ENCODE measurements at places on chromosomes 5 and 9. TPM values are rescaled to one million over a fixed set of nuclear protein-coding genes. Genes with fewer than 3 reads are reported as not detected.

DNA sequence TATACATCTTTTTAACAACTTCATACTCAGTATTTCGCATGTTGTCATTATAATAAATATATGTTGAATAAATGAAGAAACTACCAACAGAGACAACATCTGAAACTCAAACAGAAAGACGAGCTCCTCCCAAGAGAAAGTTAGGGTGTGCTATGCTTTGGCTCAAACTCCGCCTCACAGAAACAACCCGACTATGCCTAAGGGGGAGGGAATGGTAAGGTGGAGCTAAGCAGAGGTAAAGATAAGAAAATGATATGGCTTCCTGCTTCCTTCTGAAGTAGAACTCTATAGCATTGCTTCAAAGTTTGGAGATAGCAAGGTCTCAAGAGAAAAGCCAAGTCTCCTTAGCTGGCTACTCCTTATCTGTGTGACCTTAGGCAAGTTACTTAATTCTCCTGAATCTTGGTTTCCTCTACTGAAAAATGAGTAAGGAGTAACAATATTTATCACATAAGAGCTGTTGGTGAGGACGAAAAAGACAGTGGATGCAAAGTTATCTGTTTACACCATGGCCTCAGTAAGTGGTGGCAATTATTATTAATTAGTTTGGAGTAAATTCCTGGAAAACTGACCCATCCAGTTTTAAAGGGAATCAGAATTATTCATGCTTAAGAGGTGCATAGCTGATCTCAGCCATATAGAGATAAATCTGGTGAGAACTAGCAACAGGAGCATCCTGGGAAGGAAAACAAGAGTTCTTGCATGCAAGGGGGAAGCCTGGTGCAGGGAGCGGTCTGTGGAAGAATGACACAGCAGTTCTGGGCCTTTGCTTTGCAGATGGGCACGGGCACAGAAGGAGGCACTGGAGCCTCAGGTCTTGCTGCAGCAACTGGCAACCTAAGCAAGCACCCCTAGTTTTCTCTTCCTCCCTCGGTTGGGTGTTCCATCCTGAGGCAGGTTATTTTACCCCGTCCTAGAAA is 73.3 kb downstream of the GLIS3 start:
- peak; percentile 12 for DNase-seq

DNA sequence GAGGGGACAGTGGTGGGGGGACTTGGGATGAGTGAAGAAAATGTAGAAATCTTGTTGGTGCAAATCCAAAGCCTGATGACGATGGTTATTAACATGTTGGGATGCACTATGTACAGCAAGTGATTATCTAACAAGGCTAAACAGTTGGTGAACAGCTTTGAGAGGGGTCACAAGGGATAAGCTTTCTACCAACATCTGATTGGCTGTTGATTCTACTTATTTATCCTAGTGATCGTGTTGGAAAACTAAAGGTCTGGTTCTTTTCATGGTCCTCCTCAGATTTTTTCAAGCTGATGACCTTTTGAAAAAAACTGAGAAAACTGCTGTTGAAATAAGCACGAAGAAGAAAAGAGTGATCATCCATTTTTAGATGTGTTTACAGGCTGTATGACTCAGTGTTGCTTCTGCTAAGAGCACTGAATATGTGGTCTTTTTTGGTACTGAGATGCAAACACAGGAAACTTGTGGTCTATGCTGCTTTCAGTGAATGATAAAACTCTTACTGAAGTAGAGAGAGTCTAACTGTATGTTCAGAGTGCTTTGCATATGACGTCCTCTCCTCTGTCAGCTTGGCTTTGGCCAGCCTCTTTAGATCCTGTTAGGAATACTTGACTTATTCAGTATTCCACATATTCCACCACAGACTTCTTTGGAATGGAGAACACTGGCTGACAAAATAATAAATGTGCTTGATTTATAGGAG is 174.8 kb downstream of the SLF1 start:
- DNase-seq: no peak

GRCh38 chr5:74916831-74917710 is 50.9 kb upstream of the FAM169A start:
- no peak for DNase-seq

DNA sequence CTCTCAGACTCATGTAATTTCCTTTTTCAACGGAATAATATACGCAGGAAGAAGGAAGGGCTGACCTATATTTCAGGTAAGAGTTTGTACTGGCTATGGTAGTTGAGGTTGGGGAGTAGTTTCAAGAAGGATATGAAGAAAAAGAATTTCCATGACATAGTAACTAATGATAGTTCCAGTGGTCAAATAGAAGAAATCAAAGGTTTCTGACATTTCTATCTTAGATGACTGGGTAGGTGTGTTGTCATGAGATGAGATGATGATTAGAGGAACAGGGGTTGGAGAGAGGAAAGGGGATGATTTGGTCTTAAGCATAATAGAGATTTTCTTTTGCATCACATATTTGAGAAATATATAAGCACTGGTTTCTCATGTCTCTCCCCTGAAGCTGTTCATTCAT is 166.0 kb downstream of the SPATA31D1 start:
- no peak for DNase-seq

- no peak for DNase-seq
Measured at GRCh38 chr9:79221084-79221483, 350.7 kb upstream of the TLE4 start.

DNA sequence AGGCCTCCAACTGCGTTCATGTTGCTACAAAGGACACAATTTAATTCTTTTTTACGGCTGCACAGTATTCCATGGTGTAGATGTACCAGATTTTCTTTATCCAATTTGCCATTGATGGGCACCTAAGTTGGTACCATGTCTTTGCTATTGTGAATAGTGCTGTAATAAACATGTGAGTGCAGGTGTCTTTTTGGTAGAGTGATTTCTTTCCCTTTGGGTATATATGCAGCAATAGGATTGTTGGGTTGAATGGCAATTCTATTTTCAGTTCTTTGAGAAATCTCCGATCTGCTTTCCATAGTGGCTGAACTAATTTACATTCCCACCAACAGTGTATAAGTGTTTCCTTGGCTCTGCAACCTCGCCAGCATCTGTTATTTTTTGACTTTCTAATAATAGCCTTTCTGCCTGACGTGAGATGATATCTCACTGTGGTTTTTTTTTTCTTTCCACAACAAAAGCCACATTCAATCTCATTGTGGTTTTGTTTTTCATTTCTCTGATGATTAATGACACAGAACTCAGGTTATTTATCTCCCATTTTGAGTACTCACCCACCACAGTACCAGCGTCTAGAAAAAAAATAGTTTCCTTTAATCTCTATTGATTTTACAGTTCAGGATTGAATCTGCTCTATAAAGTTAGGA is 21.9 kb downstream of the ARRDC3 start:
- DNase-seq: no peak

- DNase-seq: no peak
Measured at GRCh38 chr9:108095496-108095895, 605.9 kb upstream of the KLF4 start.

DNA sequence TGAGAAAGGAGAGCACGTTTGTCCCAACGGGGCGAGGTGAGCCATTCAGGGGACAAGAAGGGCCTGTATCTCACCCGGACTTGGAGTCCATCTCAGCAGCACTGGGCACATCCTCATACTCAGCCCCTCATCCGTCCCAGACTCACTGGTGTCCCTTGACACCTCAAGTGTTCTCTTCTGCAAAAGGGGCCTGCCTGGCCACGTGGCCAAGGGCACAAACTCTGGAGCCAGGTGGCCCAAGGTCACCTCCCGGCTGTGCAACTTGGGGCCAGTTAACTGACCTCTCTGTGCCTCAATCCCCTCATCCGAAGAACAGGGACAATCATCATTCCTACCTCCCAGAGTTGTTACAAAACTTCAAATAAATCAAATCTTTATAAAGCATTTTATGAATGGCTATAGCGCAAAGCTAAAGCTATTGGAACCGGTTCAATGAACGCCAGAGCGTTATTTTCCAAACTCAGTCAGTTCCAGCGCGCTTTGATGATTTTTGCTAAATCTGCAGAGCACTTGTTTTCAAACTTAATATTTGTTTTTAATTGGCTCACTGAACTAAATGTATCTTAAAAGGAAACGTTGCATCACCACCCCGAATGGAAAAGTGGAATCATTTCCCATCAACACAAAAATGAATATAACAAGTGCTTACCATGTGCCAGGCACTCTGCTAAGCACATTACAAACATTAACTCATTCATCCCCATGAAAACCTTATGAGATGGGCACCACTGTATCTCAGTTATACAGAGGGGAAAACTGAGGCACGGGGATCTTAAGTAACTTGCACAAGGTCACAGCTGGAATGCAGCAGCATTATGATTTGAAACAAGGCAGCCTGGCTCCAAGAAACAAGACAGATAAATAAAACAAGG is 49.3 kb downstream of the DUSP1 start:
- DNase-seq: no peak

GRCh38 chr5:79349047-79349446 is 113.1 kb downstream of the JMY start:
- no peak for DNase-seq

- peak; percentile 21 for DNase-seq
Measured at GRCh38 chr5:107476783-107477182, 194.0 kb downstream of the EFNA5 start.

- DNase-seq: no peak
Measured at GRCh38 chr5:168974082-168974481, 326.9 kb downstream of the SLIT3 start.

DNA sequence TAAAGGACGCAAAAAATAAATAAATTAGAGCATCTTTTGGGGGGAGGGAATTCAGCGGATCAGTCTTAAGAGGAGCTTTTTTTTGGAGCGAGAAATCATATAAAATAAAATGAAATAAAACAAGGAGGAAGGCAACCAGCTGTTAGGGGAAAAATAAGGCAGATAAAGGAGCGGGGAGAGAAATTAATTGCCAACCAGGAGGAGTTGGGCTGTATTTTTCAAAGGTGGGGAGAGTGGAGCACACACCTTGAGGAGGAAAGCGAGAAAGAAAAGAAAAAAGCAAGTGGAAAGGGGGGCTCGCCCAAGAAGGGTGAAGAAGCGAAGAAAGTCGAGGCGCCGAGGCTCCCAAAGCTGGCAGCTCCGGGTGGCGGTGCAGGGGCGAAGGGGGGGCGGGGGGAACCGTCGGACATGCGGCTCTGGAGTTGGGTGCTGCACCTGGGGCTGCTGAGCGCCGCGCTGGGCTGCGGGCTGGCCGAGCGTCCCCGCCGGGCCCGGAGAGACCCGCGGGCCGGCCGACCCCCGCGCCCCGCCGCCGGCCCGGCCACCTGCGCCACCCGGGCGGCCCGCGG is at the start of gene PAPPA:
Gene PAPPA, plus strand, starts transcription at position 27 of the 569 bp plus-strand sequence. Its CDS starts 382 bp downstream, at position 409.
- no peak for DNase-seq

DNA sequence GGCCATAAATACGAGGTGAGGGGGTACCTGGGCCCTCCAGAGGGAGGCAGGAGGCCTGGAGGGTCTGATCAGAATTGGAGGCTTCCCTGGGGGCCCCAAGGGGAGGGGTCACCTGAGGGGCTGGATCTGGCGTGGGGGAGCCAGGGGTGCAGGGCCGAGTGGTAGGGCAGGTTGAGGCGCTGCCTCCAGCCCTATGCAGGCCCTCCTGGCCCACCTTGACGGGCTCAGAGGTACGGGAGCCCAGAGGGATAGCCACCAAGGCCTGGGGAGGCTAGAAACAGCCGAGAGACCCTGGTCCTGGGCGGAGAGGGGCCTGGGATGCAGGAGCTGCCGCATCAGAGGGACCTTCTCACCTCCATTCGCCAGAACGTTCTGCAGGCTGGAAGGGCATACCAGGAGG is 24.3 kb downstream of the LHX3 start:
- DNase-seq: no peak

DNA sequence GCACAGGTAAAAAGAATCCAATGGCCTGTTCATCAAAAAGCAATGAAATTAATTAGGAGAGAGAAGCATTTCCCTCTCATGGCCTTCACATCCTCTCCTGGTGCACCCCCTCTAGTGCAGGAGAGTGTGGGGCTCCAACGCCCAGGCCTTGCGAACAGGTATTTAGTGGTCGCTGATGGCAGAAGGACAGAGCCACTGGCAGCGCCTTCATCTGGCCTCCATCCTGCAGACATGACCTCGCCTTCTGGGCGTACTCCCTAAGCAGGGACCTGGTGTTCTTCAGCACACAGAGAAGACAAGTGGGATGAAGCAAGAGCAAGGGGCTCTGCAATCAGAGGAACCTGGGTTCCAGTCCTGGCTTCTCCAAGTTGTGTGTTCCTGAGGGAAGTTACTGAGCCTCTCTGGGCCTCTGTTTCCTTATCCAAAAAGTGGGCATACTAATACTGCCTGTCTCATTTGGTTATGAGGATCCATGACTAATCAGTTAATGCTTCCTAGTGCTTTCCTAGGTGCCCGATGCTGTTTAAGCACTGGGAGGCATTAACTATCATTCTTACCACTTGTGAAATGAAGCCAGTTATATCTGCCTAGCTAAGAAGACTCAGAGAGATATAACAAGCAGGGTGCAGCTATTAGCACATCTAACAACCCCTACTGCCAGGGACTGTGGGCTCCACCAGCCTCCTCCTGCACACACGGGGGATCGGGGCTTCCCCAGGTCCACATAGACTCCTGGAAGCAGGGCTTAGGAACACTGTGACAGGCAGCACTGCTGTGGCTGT is 77.3 kb downstream of the SEMA4D start:
- no peak for DNase-seq

DNA sequence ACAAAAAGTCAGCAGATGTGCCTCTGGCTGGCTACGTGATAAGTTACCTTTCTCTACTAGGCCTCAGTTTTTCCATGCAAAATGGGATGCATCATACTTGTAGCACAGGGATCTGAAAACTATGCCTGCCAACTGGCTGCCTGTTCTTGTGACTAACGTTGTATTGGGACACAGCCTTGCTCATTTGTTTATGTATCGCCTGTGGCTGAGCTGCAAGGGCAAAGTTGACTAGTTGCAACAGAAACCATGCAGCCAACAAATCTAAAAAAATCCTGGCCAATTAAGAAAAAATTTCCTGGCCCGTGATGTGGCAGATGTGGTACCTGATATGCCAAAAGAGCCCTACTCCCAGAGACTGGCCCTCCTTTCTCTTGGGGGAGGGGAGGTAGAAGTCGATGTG is 131.3 kb downstream of the SEC61B start:
- no peak for DNase-seq

GRCh38 chr5:22776285-22776684 is 76.9 kb downstream of the CDH12 start:
- DNase-seq: no peak

Gene SPATA31C1
- total RNA-seq: not detected

Gene SKIC3
- total RNA-seq: 28.1 TPM

Gene TMEM215
- not detected for total RNA-seq

Gene SPAAR
- total RNA-seq: not detected

Gene PHAX
- 48.7 TPM for total RNA-seq

Gene LTC4S
- total RNA-seq: not detected

Gene TMEM252
- total RNA-seq: 2.3 TPM

Gene IL9
- total RNA-seq: not detected

Gene CSF2
- total RNA-seq: not detected

Gene LCN15
- total RNA-seq: 6.4 TPM

Data from transverse colon (tissue), 4 donors.